KG1 (cell line): ENCODE measurements at places on chromosomes 4 and X.

DNA sequence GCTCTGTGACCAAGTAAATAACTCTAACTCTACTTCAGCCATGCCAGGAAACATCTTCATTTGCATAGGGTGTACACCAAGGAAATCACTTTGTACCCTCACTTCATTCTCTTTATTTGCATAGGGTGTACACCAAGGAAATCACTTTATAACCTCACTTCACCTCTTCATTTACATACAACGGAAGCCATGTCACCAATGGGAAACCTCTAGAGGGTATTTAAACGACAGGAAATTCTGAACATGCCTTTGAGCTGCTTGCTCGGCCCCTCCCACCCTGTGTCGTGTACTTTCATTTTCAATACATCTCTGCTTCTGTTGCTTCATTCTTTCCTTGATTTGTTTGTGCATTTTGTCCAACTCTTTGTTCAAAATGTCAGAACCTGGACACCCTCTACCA, 848.1 kb upstream of the FRG1 start:
- DNase-seq: no peak

- no peak for DNase-seq
Observed at GRCh38 chr4:150382028-150382427, 199.9 kb upstream of the MAB21L2 start.

DNA sequence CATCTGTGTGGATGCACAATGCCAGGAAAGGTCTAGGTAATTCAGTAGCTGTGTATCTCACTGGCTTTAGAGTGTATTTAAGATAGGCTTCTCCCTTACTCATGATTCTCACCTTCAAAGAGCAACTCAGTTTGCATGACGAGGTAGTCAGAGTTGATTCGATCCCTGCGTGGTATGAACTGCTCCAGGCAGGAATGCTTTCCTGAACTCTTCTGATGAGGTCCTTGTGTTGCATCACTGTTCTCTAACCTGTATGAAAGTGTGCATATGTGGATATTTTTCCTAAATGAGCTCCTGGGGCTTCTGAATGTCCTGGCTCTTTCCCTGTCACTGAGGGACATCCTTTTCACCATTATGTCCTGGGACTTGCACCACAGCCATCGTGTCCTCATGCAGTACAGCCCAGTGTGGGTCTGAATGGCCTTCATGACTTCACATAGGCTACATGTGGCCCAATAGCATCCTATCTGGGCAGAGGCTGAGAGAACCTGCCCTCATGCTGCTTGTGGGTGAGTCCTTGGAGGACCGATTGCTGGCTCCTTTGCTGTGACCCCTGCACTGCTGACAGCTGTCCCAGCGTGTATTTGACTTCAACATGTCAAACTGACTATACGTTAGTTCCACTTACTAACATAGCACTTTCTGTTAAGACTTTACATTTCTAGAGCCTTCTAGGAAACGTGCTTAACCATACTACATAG, 65.3 kb upstream of the WDR1 start:
- DNase-seq: no peak

GRCh38 chr4:56450342-56450741, 14.3 kb downstream of the PAICS start:
- DNase-seq: no peak

GRCh38 chr4:108931926-108932325, 169.1 kb upstream of the ETNPPL start:
- no peak for DNase-seq

- DNase-seq: no peak
Observed at GRCh38 chr4:57442241-57442640, 332.1 kb upstream of the IGFBP7 start.

GRCh38 chrX:73401591-73402266, 45.1 kb upstream of the CDX4 start:
- no peak for DNase-seq

DNA sequence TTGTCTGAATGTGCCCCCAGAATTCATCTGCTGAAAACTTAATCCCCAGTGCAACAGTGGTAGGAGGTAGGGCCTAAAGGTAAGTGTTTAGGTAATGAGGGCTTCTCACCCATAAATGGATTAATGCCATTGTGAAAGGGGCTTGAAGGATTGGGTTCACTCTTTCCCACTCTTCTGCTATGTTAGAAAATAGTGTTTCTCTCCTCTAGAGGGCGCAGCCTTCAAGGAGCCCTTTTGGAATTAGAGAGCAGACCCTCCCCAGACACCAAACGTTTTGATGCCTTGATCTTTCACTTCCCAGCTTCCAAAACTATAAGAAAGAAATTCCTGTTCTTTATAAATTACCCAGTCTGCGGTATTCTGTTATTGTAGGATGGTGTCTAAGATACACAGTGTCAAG, 706.4 kb downstream of the SMARCA1 start:
- DNase-seq: no peak

GRCh38 chrX:3191201-3191600, 149.9 kb downstream of the ARSF start:
- DNase-seq: no peak
